Osteoblast (primary cell): ENCODE measurements at places on chromosomes 16 and 17. TPM values are rescaled to one million over a fixed set of nuclear protein-coding genes. Genes with fewer than 3 reads are reported as not detected.

CNTNAP1 gene
- 18.6 and 19.2 TPM in 2 replicates for total RNA-seq

KRTAP1-5 gene
- 25.0 and 31.8 TPM in 2 replicates for total RNA-seq

SCRN2 gene
- 41.0 and 42.7 TPM in 2 replicates for total RNA-seq

LITAFD gene
- total RNA-seq, result not detected in 2 replicates

IL17C gene
- total RNA-seq, result under 0.01 and 0.29 TPM in 2 replicates

PSMD3 gene
- total RNA-seq, result 94.8 and 99.3 TPM in 2 replicates

FDXR gene
- total RNA-seq, result 23.5 and 25.9 TPM in 2 replicates

TRPV2 gene
- total RNA-seq, result 62.5 and 71.3 TPM in 2 replicates

CDR2L gene
- total RNA-seq, result 15.9 and 16.6 TPM in 2 replicates

EFCAB5 gene
- 0.29 and 0.36 TPM in 2 replicates for total RNA-seq

CCDC154 gene
- 0.36 and 0.59 TPM in 2 replicates for total RNA-seq

KCNJ12 gene
- under 0.01 and 0.29 TPM in 2 replicates for total RNA-seq

ODAD4 gene
- total RNA-seq, result 1.1 and 1.5 TPM in 2 replicates

SRL gene
- total RNA-seq, result not detected in 2 replicates

SLC5A11 gene
- 0.29 TPM in 1 of 2 replicates, not detected in the other for total RNA-seq

KCNH4 gene
- not detected in 2 replicates for total RNA-seq

HOXB1 gene
- total RNA-seq, result not detected in 2 replicates

CBFA2T3 gene
- not detected in 2 replicates for total RNA-seq

CCL7 gene
- total RNA-seq, result 0.29 and 0.36 TPM in 2 replicates

TM4SF5 gene
- total RNA-seq, result not detected in 2 replicates

TAX1BP3 gene
- 149 and 164 TPM in 2 replicates for total RNA-seq

CMTM4 gene
- total RNA-seq, result 42.7 and 52.5 TPM in 2 replicates

TMEM220 gene
- total RNA-seq, result 3.2 and 3.3 TPM in 2 replicates

ITGAX gene
- total RNA-seq, result under 0.01 and 0.36 TPM in 2 replicates

OSGIN1 gene
- total RNA-seq, result 3.6 and 5.0 TPM in 2 replicates

LDHD gene
- total RNA-seq, result 2.7 and 3.6 TPM in 2 replicates

TP53TG3 gene
- total RNA-seq, result 0.36 TPM in 1 of 2 replicates, not detected in the other

TRIM37 gene
- total RNA-seq, result 36.2 and 40.5 TPM in 2 replicates

GRIN2A gene
- total RNA-seq, result 0.72 and 1.5 TPM in 2 replicates

HS3ST4 gene
- total RNA-seq, result not detected in 2 replicates

KIF2B gene
- not detected in 2 replicates for total RNA-seq

TP53TG3F gene
- total RNA-seq, result not detected in 2 replicates

PYY gene
- not detected in 2 replicates for total RNA-seq

RAI1 gene
- total RNA-seq, result 14.4 and 15.6 TPM in 2 replicates

MYH1 gene
- total RNA-seq, result not detected in 2 replicates

SCARF1 gene
- 0.88 and 1.4 TPM in 2 replicates for total RNA-seq

NXN gene
- 60.7 and 68.8 TPM in 2 replicates for total RNA-seq

C17orf100 gene
- total RNA-seq, result 0.29 and 0.72 TPM in 2 replicates

MLST8 gene
- 30.8 and 44.2 TPM in 2 replicates for total RNA-seq

PKMYT1 gene
- total RNA-seq, result 1.4 and 2.1 TPM in 2 replicates

KRT36 gene
- 0.36 TPM in 1 of 2 replicates, not detected in the other for total RNA-seq

C17orf58 gene
- 7.2 and 8.3 TPM in 2 replicates for total RNA-seq

PRAC1 gene
- total RNA-seq, result 0.88 TPM in 1 of 2 replicates, not detected in the other

LHX1 gene
- total RNA-seq, result not detected in 2 replicates

DPEP3 gene
- not detected in 2 replicates for total RNA-seq
